ENCODE measurements at places on chromosomes 2 and 18.

DNA sequence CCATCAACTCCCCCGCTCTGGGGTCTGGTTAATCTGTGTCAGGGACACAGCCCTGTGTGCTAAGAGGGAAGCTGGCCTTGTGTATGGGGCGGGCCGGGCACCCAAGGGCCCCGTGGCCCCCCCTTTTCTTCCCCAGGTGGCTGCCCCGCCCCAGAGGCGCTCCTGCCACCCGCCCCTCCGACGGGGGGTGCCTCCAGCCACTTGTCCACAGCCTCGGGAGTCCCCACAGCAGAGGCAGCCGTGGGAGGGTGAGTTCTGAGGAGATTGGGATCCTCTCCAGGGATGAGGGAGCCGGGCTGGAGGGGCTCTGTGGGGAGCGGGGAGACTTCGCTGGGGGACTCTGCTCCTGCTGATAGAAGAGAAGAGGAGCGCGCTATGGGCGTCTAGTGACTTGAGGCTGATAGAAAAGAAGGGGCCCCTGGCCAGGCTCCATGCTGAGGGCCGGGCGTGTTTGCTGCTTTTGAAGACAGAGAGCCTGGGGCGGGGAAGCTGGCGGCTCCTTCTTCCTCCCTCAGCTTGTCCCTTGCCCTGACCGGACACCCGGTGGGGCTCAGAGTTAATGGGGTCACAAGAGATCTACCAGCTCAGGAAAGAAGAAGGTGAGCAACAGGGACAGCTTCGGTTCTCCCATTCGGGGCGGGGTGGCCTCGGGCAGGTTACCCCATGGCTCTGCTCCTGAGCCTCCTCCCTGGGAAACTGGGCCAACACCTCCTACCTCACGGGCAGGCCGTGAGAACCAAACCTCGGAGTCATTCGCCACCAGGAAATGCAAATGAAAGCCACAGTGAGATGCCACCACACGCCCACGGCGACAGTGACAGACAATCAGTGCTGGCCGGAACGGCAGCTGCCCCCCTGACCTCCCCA lies 89.4 kb upstream of the TAF1B start:
- peak; percentile 82 for DNase-seq

DNA sequence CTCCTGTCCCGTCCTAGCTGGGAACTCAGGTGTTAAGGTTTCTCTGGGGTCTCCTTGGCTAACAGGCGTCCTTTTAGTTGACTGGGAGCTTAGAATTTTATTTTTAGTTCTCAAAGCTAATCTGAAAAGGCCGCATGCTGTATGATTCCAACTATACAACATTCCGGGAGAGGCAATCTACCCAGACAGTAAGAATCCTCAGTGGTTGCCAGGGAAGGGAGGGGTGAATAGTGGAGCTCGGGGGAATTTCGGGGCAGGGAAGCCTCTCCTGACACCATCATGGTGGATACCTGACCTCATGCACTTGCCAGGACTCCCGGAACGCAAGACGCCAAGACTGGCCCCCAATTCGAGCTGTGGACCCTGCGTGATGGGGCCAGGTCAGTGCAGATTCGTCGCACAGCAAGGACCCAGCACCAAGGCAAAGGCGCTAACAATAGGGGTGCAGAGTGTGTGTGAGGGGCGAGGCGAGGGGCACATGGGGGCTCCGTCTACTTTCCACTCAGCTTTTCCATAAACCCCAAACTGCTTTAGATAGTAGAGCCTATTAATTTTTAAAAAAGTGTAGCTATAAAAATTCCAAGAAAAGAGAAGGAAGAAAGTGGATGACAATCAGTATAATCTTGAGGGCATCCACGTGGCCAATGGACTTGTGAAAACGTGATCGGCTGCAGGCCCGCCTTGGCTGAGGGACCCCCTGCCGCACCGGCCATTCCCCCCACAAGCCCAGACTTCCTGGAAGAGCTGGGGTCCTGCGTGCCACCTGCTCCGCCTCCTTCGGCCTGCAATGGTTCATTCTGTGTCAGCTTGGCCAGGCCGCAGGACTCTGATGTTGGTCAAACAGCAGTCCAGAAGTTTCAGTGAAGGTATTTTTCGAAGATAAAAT lies 17.3 kb downstream of the PDCD1 start:
- no peak for DNase-seq

GRCh38 chr2:211468877-211469663 lies 912.7 kb downstream of the CPS1 start:
- DNase-seq = no peak

- peak; percentile 61 for DNase-seq
Observed at GRCh38 chr18:51655327-51655698, 457.8 kb upstream of the MEX3C start.

GRCh38 chr2:229370509-229370908 lies 99.4 kb upstream of the PID1 start:
- DNase-seq = no peak

GRCh38 chr18:63701952-63702351 lies 808 bp upstream of the SERPINB11 start:
- DNase-seq = no peak

- peak; percentile 68 for DNase-seq
Observed at GRCh38 chr18:49561289-49562193, at the start of gene LIPG. TSS of gene LIPG (plus strand) at chr18:49562057. CDS start at chr18:49562309, 252 bp downstream.

DNA sequence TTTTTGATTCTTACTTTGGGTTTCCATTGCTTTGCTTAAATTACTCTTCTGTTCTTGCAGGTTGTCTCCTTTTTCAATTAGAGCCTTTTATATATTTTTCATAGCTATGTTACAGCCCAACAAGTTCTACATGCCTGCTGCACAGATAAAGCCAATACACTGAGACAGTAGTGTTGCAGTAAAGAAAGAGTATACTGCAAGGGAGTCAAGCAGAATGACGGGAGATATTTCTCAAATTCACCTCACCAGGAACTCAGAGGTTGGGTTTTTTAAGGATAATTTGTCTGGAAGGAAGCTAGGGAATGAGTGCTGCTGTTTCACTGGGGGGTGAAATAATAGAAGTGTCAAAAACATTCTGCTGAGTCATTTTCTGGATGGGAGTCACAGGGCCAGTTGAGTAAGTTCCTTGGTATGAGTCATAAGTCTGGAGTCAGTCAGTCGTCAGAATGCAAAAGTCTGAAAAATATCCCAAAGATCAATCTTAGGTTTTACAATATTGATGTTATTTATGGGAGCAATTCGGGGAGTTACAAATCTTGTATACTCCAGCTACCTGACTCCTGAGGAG lies 193.0 kb upstream of the RGPD4 start:
- DNase-seq = no peak

GRCh38 chr2:203327582-203327900 lies 653 bp upstream of the ABI2 start:
- no peak for DNase-seq
